ENCODE measurements at places on chromosomes 7 and 10.

- no peak for DNase-seq
These were observed 10.5 kb downstream of the SEMA3C start for GRCh38 chr7:80908360-80908797.

DNA sequence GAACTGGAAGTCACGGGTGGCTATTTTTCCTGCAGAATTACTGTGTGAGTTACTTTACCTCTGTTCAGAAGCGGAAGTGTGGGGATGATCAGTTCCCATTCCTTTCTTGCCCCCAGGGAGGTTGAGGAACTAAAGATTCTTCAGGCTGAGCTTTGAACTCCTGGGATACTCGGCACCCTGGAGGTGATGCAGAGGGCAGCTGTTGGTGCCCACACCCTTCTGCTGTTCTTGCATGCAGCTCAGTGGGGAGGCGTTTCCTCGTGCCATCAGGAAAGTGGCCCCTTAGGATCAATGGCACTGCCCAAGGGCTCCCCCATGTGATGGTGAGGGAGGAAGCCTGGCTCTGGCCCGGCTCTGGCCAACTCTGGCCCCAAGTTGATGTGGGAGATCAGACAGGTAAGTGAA is 44.7 kb upstream of the MXI1 start:
- DNase-seq: no peak

GRCh38 chr7:73741600-73741999 is 3.0 kb upstream of the ABHD11 start:
- peak; percentile 51 for DNase-seq

GRCh38 chr10:6002809-6003510 is 25.6 kb upstream of the IL15RA start:
- no peak for DNase-seq

DNA sequence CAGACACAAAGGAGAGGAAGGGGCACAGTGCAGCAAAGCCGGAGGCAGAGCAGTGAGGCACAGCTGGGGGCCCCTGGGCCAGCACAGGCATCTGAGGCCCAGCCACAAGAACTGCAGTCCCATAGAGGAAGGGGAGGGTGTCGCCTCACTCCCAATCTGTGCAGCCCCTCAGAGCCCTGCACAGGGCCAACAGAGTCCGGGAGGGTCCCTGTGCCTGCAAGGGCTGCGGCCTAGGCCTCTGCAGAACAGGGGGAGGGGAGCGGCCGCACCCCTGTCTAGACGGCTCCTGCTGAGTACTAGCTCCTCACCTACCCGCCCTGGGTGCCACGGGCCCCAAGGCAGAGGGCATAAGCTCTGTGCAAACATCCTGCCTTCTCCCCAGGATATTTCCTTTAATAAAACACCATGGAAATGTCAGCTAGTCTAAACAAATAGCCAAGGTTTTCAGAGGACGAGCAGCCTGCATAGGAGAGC is 32.4 kb upstream of the RET start:
- DNase-seq: peak; percentile 15

GRCh38 chr10:21402606-21403083 is 122.8 kb downstream of the SKIDA1 start:
- DNase-seq: no peak

DNA sequence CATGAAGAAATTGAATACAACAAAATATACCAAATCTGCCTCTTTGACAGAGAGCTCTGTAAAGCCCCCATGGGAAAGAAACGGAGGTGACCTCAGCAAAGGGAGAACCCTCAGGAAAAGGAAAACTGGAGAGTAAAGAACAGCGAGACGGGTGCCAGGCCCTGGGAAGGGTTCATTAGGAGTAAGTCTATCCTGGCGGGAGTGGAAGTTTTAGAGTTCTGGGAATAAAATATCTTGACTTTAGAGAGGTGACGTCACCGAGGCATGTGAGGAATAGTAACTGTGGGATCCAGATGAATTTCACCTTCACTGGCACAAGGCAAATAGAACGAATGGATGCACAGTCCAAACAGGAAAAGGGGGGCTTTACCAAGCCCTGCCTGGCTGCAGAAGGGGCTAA is 362.8 kb upstream of the IGFBP3 start:
- DNase-seq: no peak

Measured in upper lobe of left lung (tissue), 6 donors.